Stimulated activated CD4-positive, alpha-beta T cell treated with anti-CD3 and anti-CD28 coated beads, Interleukin-1b, Interleukin-23, amount 100 ng/mL, for 4 hours (primary cell): ENCODE measurements at places on chromosomes 4 and X.

- DNase-seq: no peak
Observed at GRCh38 chr4:170990989-170991589, 822.1 kb upstream of the GALNTL6 start.

DNA sequence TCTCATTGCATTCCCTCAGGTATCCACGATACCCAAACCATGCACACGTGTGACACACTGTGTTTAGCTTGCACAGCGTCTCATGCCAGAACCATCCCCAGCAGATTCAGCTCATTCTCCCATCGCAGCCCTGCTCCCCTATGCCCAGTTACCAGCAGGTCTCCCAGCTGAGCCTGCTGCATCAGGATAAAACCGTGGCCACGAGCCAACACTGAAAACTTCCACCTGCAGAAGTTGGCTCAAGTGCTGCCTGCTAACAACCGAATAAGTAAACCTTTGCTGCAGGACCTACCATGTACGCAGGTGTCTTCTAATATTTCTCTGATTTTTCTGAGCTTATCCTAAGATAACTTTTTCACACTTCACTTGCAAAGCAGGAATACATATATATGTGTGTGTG, 120.4 kb upstream of the STS start:
- DNase-seq: no peak

DNA sequence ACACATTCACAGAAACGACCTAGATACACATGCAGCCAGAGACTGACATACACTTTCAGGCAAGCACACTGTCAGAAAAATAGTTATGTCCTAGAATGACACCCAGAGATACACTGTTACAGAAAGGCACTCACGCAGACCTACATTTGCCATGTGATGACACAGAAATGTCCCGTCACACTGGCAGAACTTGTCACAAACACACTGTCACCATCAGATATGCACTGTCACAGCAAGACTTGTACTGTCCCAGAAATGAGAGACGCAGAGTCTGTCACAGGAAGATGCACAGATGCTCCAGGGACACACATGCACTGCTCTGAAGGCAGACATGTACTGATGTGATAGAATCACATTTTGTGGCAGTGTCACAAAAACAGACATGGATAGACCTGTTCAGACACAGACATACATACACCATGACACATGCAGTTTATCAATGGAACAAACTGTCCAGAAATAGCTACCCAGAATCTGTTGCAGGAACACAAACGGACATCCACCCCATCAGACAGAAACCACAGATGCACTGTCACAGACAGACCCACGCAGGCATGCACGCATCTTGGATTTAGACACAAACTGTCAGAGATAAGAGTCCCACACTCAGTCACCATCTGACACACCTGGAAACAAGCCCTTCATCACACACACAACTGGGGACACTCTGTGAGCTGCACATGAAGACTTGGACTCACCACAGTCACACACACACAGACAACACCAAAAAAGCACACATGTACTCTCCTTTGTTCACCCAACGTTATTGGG, 1.3 kb upstream of the PIM2 start:
- DNase-seq: no peak

GRCh38 chrX:119692191-119693039, 553 bp downstream of the SEPTIN6 start:
- DNase-seq: peak; percentile 55

GRCh38 chr4:153634738-153635353, 49.2 kb upstream of the TLR2 start:
- no peak for DNase-seq

DNA sequence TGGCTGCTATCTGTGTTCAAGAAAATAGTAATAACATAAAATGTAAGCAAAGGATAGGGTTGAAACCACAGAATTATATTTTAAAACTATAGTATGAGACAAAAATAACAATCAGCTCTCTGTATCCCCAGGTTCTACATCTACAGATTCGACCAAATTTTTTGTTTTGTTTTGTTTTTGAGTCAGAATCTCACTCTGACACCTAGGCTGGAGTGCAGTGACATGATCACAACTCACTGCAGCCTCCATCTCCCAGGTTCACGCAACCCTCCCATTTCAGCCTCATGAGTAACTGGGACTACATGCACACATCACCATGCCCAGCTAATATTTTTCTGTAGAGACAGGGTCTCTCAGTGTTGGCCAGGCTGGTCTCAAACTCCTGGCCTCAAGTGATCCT, 113.2 kb downstream of the MAB21L2 start:
- no peak for DNase-seq

GRCh38 chr4:105154576-105154975, 7.9 kb downstream of the TET2 start:
- DNase-seq: no peak

DNA sequence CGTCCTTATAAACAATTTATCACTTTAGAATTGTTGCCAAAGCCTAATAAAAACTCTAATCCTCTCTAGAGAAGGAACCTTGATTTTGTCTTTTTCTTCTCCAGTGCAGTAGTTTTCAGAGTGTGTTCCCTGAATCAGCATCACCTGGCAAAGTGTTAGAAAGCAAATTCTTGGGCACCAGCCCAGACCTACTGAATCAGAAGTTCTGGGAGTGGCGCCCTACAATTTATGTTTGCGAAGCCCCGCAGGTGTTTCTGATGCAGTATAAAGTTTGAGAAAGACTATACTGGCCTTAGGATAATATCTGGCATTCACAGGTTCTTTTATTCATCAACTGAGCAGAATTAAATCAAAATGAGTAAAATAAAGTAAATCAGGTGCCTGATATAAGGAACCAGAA, 645.8 kb upstream of the ATOH1 start:
- no peak for DNase-seq

- DNase-seq: no peak
Observed at GRCh38 chrX:119942831-119943184, 743 bp downstream of the NKAP start.

- DNase-seq: no peak
Observed at GRCh38 chr4:175946472-175947116, 119.0 kb upstream of the WDR17 start.

- DNase-seq: no peak
Observed at GRCh38 chr4:170229006-170229405, 139.2 kb upstream of the AADAT start.

GRCh38 chr4:179163147-179163546, 1720.9 kb upstream of the AGA start:
- DNase-seq: no peak

DNA sequence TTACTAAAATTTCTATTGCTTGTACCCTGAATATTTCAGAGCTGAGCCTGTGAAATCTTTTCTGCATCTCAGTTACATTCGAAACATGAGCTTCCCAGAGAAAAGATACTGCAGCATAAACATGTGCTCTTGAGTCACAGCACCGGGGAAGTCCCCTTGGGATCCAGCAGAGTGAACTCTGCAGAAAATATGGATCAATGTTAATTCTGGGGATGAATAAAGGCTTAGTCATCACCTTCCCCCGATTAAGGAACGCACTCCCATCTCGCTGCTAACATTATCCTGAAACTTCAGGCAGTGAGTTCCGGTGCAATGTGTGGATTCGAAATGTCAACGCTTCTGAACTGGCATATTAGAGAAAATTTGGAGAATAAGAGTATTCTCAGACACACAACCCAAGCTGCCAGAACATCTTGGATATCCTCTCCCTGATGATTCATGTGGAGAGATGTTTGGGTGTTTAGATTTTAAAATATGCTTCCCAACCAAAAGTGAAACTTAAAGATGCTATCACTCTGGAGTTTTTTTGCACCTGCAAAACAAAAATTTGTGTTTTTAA, 90.8 kb downstream of the IRF2 start:
- DNase-seq: no peak

- no peak for DNase-seq
Observed at GRCh38 chr4:108831886-108832285, 69.0 kb upstream of the ETNPPL start.

GRCh38 chrX:101229170-101229569, 9.6 kb downstream of the DRP2 start:
- DNase-seq: no peak

DNA sequence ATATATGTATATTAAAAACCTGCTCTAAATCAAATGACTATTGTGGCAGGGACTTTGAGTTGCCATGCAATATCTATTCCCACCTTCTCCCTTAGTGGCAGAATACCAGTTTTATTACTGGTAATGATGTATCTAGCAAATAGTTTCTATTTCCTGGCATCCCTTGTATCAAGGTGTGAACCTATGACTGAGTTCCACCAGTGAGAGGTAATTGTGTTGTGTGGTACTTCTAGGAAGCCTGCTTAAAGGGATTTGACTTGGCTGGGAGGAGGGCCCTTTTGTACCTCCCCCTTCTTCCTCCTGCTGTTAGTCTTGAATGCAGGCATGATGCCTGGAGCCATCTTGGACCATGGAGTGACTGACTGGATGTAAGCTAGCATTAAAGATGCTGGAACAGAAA, 65.4 kb upstream of the DYNLT3 start:
- no peak for DNase-seq

DNA sequence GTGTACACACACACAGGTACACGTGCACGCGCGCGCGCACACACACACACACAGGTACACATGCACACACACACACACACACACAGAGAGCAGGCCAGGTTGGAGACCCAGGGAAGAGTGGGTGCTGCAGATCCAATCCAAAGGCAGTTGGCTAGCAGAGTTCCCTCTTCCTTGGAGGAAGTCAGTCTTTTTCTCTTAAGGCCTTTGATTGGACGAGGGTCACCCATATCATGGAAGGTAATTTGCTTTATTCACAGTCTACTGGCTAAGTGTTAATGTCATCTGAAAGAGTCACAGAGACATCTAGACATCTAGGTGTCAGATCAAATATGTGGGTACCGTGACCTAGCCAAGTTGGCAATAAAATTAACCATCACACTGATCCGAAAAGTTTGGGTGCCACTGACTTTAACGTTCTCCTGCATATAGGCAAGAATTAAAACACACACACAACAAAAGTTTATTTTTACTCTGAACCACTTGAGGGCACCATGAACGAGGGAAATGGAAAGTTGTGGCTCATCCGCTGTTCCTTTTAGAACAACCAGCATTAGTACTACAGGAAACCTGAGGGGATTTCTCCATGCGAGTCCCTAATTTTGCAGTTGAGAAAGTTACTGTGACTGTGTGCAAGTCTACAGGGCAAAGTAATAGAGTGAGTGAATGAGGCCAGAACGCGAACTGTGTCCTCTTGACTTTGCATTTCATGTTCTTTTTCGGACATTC, 66.0 kb upstream of the STOX2 start:
- no peak for DNase-seq

- DNase-seq: no peak
Observed at GRCh38 chr4:137206781-137207180, 325.5 kb downstream of the PCDH18 start.

GRCh38 chr4:19399001-19399400, 852.7 kb upstream of the SLIT2 start:
- DNase-seq: no peak

- no peak for DNase-seq
Observed at GRCh38 chrX:143017272-143017671, 8.5 kb upstream of the SPANXN4 start.

GRCh38 chrX:108699368-108699767, 37.0 kb downstream of the IRS4 start:
- no peak for DNase-seq

- DNase-seq: no peak
Observed at GRCh38 chr4:54402880-54403480, 173.9 kb downstream of the PDGFRA start.

DNA sequence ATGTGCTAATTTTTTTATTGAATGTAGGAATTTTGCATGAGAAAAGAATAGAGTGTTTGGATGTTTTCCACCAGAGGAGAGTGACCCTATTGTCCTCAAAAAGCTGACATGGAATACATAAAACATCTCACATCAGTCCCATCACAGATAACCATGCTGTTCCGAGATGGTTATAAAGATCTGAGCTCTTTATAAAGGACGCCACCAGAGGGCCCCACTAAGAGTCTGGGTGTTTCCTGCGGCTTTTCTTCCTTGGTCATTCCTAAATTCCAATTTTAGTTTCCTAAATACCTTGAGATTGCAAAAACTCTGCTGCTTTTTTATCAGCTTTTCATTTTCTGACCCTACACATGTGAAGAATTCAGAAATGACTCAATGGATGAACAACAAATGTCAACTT, 504.5 kb upstream of the FRG1 start:
- no peak for DNase-seq

DNA sequence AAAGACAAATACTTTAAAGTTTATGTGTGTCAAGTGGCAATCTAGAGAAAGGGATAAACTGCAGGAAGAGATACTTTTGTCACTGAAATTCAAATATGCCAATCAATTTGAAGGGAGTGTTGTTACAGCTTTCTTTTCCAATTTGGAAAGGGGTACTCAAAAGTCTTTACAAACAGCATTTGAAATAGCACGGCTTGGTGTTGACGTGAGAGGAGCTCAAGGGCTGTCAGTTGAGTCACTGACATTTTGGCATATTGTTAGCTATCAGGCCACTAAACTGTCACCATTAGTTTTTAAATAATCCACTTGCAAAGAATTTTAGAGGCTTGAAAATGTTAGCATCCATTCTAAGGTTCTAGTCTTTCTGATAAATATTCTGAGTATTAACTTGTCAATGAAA, 698.4 kb downstream of the IL1RAPL1 start:
- DNase-seq: no peak

GRCh38 chrX:105241056-105241455, 20.6 kb upstream of the TEX13A start:
- no peak for DNase-seq

- no peak for DNase-seq
Observed at GRCh38 chrX:9681422-9681821, 84.2 kb downstream of the GPR143 start.

GRCh38 chr4:176660561-176660960, 132.2 kb downstream of the VEGFC start:
- no peak for DNase-seq

- no peak for DNase-seq
Observed at GRCh38 chrX:119880552-119881437, 9.2 kb downstream of the NDUFA1 start.

GRCh38 chr4:40301603-40302002, 33.5 kb upstream of the CHRNA9 start:
- DNase-seq: no peak

DNA sequence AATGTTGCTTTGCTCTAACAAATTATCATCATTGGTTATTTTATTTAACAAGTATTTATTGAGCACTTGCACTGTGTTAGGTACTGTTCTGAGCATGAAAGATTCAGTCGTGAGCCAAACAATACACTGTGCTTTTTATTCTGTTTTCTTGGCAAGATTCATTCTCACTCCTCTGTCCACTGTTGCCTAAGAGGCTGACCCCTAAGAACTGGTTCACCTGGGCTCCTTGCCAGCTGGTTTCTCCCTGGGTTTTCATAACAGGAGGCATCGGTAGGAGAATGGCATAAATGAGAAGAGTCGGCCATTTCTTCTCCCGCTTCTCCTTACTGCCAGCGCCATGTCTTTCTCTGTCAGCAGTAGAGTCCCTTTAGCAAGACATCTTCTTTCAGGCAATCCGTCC, 243.7 kb upstream of the DIAPH2 start:
- no peak for DNase-seq
